ENCODE measurements at places on chromosomes 5 and 9. TPM values are rescaled to one million over a fixed set of nuclear protein-coding genes. Genes with fewer than 3 reads are reported as not detected.

The CKMT2 gene
- not detected for total RNA-seq

The FAM221B gene
- not detected for total RNA-seq

The NXNL2 gene
- total RNA-seq, result 0.18 TPM

The PCDHB10 gene
- total RNA-seq, result 9.7 TPM

The OR1L4 gene
- total RNA-seq, result not detected

GRCh38 chr9:109110329-109111021 lies 9.3 kb downstream of the TMEM245 start:
- DNase-seq, result no peak

DNA sequence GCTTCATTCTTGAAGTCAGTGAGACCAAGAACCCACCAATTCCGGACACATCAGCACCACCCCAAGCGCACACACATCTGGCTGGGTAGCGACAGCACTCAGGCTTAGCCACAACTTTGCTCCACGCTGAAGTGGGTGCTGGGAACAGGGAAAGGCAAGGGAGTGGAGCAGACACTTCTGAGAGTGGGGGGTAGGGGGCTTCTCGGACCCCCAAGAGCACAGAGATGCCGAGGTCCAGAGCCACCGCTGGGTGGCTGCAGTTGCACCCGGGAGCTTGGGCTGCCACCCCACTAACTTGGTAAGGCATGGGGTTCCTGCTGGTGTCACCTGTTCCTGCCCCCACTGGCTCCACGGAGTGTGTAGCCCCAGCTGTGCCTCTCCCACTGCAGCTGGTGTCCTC lies 225.3 kb upstream of the RIOK2 start:
- DNase-seq, result no peak

GRCh38 chr5:6829150-6829784 lies 116.0 kb downstream of the TENT4A start:
- DNase-seq, result no peak

DNA sequence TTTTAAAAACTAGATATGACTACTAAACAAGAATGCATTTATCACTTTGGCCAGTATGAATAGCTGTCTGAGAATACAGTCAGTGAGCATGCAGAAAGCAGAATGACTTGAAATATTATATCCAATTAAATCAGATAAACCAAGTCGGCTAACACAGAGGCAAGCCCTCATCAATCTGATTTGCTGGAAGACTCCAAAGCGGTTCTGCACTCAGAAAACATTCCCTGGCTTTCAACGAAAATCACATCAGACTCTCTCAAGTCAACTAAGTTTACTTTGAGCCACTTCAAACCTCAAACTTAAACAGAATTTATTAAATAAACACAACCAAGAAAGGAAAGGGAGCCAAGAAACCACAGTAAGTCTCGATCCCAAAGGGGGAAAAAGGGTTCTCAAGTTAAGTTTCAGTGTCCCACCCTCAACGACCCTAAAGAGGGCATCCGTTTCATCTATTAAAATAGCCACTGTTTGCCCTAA lies 1.4 kb downstream of the MYO10 start:
- no peak for DNase-seq

- no peak for DNase-seq
Measured at GRCh38 chr5:117261948-117262571, 687.4 kb upstream of the SEMA6A start.

GRCh38 chr9:124505006-124505900 lies 1.9 kb downstream of the NR5A1 start:
- no peak for DNase-seq

DNA sequence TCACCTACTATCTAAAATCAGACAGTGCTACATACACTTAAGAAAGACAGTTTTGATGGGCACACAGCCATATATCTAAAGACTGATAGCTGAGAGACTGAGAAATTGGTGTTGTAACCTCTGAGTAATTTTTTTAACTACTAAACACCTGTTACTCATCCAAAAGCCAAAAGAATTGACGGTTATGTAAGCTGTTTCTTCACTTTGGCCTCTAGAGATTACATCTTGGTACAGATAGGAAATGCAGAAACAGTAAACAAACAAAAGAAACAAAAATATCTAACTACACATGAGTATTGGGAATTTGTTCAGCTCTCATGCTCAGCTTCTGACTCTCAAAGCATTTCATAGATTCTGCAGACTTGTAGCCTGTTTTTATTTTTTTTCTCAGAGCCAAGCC lies 152.1 kb upstream of the GAS1 start:
- no peak for DNase-seq

- DNase-seq, result peak; percentile 50
Measured at GRCh38 chr5:168162464-168162863, 129.0 kb upstream of the WWC1 start.

DNA sequence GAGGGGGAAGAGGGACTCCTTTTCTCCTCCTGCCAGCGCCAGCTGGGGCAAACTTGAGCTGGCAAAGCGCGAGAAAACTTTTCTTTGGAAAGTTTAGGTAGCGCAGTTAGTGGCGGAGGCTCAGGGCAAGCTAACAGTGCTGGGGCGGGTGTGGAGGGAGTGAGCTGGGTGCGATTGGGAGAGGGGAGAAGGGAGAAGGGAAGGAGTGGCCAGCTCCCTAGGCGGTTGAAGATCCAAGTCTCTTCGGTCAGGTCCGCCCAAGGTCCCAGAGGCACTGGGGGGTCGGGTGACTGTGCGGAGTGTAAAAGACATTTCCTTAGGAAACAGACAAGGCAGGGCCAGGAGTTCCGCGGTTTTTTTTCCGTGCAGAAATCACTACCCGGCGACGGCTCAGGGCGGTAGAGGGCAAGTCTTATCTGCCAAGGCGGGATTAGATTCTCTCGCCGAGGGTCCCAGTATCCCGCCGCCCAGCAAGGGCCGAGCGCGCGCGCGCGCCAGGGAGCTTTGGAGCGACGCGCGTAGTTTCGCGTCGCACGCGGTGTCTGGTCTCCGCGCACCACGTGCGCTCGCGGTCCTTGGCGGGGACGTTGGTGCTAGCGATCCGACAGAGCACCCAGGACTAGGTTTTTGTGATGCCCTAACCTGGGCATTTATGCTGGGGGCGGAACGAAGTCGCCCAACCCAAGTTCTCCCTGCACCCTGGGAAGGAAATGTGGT lies 33.6 kb upstream of the NFIB start:
- DNase-seq, result no peak

DNA sequence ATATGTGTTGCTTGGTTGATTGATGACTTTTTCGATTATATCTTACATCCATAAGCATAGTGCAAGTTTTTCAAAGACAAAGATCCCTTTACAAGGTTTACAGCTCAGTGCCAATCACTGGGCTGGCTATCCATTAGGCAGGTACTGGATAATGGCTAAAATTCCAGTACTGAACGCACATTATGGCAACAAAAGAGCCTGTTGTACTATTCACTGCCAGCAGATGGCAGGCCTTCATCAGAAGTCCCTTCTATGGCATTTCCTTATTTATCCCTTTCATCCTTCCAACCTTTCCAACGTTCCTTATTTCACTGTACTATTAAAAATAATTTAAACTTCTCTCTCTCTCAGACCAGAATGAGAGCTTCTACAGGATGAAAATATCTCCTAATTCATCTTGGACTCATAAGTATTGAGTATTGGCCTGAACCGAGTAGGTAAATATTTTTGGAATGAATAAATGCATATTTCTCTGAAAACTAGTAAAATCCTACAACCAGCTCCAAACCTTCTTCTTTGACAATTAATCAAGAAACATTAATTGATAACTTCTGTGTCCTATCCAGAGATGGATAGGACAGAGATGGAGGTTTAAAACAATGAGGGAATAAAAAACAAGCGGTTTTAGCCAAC lies 6.7 kb upstream of the WNT8A start:
- peak; percentile 82 for DNase-seq

DNA sequence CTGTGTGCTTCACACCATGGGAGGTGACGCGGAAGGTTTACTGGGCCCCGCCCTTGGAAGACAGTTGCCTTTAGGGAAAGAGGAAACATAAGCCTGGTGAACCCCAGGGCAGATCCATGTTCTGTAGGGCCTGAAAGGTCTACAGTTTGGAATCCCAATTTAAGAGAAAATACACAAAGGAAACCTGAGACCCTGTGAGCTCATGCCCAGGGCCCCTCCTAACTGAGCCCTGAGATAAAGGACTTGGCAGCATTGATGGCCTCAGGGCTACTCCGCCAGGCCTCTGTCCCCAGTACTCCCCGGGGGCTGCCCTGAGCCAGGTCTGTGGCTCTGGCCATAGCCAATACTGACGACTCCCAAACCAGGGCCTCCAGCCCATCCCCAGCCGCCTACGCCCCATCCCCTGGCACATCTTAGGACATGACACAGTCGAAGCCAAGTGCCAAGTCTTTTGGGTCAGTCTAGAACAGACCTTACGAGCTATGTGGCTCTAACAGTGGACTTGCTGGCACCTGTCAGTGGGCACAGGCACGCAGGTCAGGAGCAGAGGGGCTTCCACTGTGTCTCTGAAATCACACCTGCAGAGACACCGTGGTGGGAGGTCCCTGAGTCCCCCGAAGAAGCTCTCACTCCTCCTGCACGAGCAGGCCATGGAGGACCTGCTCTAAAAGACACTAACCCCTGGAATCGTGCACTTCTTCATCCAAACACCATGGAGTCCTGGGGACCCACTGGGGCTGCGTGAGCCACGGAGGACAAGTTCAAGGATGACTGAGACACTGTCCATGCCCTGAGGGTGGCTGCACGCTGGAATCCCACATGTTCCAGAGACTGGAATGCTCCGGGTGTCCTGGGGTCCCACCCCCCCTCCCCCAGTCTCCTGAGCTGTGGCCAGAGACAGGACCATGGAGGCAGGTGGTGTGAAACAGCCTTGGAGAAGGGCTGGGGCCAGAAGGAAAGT lies 40.3 kb upstream of the BARHL1 start:
- DNase-seq, result peak; percentile 54

DNA sequence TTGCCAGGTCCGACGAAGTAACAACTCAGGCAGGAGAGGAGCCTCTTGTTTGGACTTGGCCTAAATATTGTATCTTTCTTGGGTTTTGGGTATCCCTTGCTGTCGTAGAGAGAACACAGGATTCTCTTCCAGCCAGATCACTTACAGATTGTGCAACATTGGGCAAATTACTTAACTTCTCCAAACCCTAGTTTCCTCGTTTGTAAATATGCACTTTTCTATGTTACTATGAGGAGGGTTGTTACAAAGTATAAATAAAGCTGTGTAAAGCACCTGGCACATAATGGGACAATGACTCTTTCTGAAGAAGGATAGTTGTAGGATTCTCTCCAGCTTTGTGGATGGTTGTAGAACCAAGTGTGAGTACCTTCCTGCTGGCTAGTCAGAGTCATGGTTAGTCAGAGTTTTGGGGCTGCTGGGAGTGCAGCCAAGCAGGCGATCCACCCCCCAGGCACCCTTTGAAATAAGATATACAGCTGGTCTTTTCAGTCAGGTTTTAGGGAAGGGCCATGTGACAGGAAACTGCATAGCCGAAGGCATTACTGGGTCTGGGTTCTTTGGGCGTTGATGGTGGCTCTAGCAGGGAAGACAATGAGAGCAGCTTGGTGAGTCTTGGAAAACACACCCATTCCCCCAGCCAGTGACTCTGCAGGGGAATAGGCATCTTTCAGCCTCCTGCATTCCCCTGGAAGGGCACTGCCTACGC lies 49.9 kb upstream of the GDNF start:
- DNase-seq, result peak; percentile 90

DNA sequence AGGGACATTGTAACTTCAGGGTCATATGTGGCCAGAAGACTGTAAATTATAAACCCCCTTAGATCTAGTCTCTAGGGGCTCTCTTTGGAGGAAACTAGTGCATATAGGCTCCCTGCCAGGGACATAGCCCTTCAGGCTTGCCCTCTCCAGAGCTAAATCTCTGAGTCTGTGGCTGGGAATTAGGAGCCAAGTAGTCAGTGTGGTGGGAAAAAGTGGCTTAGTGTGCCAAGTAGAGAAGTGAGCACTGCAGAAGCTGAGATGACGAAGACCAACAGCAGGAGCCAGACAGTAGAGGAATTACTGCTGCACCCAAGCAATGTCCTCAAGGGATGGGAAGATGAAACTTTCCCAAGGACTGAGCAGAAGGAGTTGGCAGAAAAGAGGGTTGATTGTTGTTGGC lies 71.2 kb downstream of the CWC27 start:
- DNase-seq, result no peak

GRCh38 chr5:135194573-135195269 lies 160.7 kb upstream of the PITX1 start:
- no peak for DNase-seq

DNA sequence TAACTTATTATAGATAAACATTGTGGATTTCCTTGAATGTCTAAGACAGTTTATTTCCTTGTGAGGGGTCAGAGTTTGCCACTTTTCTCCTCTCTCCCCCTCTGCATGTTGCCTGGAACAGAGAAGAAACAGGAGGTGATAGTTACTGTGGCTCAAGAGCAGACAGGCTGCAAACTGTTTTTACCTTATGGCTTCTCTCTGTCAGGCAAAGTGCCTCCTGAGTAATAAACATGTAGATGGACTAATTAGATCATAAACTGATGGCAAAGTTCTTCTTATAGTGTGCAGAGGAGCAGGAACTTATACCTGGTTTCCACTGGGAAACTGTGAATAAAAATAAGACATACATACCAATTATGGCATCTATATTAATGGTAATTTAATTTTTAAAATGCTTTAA lies 133.1 kb upstream of the CDH12 start:
- DNase-seq, result no peak

DNA sequence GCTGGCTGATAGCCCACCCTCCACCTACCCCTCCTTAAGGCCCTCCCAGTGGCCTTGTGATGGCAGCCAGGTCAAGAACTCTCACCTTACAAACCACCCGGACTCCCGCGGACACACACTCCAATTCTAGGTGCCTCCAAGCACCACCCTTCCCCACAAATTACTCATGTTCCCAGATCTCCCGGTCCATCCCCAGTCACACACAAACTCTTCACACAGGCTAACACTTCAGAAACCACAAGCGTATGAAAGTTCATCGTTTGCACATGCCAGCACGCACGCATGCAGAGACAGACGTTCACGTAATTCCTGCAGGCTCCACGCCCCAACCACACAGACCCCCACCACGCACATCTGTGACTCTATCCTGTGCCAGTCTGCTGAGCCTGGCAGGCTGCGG lies 18.0 kb downstream of the NR5A1 start:
- no peak for DNase-seq

DNA sequence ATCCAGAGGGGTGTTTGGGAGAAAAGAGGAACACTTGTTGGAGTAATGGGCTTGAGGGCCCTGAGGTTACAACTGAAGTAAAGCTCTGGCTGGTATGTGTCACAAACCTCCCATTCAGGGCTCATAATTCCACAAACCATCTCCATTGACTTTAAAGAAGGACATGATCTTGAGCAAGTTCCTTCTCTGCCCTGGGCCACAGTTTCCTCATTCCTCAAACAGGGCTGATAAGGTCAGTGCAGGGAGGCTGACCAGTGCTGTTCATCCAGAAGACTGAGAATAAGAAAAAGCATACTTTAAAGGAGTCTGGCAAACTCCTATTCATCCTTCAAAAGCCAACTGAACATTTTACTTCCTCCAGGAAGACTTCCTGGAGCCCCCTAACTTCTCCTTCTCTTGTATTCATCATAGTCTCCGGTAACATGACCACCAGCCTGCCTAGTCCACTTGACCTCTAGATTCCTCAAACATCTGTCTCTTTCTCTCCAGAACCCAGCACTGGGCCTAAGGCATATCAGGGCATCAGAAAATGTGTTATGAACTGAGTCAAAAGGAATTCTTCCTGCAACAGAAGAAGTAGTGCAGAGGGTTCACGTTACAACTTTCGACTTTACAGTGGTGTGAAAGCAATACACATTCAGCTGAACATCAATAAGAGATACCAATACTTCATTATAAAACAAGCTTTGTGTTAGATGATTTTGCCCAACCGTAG lies 20.7 kb upstream of the PTPN3 start:
- DNase-seq, result no peak

GRCh38 chr5:152271420-152271819 lies 133.7 kb downstream of the NMUR2 start:
- no peak for DNase-seq

Data from SJCRH30 (cell line).